ENCODE measurements at places on chromosomes 12 and 14.

GRCh38 chr12:98660521-98660920 is 15.4 kb downstream of the APAF1 start:
- DNase-seq, result no peak

DNA sequence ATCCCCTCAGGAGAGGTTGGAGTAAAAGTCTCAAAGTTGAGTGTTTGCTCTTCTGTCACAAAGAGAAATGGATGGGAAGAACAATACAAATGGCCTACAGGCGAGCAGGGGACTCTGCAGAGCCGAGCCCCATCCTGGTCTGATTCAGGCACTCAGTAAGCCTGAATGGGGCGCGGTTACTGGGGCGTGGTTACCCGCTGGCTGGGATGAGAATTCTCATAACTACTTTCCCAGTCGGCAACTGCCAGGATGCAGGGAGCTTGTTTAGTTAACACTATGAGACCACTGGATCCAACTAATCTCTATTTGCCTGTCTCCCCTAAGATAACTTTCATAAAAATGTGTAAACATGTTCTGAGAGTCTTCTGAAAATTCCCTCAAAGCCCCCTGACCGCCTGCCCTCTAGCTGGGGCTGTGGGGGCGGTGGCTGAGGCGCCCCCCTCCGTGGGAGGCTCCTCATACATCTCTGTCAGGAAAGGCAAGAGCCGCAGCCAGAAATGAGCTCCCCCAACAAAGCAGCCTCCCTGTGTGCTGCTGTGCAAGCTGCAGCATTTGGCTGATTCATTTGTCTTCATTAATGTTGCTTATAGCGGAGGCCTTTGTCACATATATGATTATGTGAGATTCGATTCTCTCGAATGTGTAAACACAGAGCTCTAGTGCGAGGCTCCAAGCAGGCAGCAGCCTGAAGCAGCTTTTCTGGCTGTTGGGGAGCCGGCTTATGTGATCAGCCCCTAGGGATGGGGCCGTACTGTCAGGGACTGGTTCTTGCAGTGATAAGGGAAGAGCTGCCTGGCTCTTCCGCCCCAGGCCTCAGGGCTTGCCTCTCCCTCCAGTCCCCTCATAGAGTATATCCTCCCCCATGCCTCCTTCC is 126.1 kb upstream of the ARHGAP5 start:
- DNase-seq, result no peak

GRCh38 chr12:41981758-41982157 is 162.9 kb downstream of the GXYLT1 start:
- no peak for DNase-seq

DNA sequence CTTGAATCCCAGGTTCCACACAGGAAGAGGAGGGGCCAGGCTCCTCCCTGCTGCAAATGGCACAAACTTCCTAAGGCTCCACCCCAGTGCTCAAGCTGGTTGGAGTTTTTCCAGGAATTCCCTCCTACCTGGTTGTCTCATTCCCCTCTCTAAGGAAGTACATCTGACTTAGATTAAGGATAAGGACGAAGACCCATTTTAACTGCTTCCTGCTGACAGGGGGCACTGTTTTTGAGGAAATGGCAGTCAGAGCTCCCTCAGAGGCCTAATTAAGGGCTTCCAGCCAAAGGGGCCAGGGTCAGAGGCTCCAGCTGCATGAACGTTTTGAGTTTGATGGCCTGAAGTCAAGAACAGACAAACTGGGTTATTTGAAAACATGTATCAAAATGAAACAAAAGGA is 1084.7 kb downstream of the SLC6A15 start:
- DNase-seq, result no peak

DNA sequence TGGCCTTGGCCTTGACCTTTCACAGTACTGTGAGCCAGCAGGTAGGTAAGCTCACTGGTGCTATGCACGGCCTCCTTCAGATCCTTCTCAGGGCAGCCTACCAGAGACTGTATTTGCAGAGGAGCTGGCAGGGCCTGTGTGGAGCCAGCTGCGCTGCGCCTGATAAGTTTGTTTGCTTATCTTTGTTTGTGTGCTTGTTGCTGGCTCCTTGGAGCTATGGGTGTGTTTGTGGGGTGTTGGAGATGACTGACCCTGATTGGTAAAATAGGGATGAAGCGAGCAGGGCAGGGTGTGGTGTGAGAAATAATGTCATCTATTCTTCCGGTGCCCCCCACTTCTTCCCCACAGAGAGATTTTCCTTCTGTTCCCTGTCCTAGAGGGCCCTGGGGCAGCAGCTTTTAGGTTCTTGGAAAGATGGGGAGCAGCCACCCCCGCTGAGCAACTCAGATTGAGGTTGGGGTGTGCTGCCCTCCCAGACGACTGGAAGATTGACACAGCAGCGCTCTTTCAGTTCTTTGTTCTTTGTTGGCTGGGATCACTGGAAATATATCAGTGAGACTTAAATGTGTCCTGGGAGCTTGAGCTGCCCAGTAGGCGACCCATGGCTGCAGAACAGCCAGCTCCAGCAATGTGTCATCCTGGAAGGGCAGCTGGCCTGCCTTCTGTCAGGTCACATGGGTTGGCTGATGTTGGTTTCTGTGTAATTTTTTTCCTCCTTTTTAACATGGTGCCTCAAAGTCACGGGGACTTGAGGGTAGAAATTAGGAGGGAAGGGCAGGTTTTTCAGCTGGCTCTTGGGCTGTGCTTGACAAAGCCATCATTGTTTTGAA is 19.6 kb downstream of the MLXIP start:
- DNase-seq, result no peak

GRCh38 chr12:614411-614970 is 48.8 kb downstream of the NINJ2 start:
- no peak for DNase-seq

- DNase-seq, result no peak
These were observed 72.8 kb downstream of the RFX4 start for GRCh38 chr12:106655577-106655976.

- DNase-seq, result no peak
These were observed 2.6 kb upstream of the SLC11A2 start for GRCh38 chr12:51028813-51029150.

- no peak for DNase-seq
These were observed 44.6 kb upstream of the PTGDR start for GRCh38 chr14:52222901-52223300.

GRCh38 chr12:28066879-28067278 is 94.3 kb upstream of the PTHLH start:
- no peak for DNase-seq

GRCh38 chr12:123069436-123070266 is 81.2 kb downstream of the PITPNM2 start:
- no peak for DNase-seq

DNA sequence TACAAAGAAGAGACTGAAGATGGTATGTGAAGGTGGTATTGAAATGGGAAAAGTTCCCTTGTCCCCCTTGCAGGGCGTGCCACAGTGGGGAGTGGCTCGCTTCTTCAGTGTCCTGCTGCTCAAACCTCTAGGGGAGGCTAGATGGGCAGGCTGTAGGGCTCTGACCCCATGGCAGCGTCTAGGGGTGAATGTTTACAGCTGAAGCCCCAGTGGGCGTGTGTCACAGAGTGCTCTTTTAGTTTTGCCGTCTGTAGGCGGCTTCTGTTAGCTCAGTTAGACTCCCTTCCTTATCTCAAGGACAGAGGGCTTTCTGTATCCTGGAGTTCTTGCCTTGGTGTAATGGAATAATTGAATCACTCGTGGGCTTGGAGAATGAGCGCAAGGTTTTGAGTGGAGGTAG is 266.2 kb downstream of the RAD51B start:
- DNase-seq, result no peak

DNA sequence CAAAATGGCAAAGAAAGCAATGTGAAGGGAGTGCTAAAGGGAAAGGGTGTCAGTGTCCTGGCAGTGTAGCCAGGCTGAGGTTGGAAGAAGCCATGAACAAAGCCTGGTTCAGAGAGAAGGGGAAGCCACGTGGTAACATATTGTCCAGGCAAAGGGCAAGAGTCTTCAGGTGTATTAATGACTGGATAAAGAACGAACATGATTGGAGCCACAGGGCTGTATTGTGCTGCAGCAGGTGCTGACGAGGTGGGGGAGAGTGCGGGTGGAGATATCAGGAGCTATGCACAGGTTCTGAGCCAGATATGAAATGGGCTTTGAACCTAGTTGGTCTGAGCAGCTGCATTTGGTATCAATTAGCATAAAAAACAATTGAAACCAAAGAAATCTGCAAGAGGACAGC is 18.6 kb upstream of the EMP1 start:
- no peak for DNase-seq
